Heart left ventricle (tissue), 16 donors: ENCODE measurements at places on chromosomes 4 and X. TPM values are rescaled to one million over a fixed set of nuclear protein-coding genes. Genes with fewer than 3 reads are reported as not detected.

The ITGB1BP2 gene
- total RNA-seq: 96.6 TPM

The PCDH10 gene
- total RNA-seq: 0.09 TPM

The NPNT gene
- 4.4 TPM for total RNA-seq

The GDI1 gene
- 73.6 TPM for total RNA-seq

The SRPX gene
- total RNA-seq: 59.3 TPM

The FDCSP gene
- not detected for total RNA-seq

The FAT1 gene
- 101 TPM for total RNA-seq

The STPG2 gene
- total RNA-seq: 0.22 TPM

The SGMS2 gene
- total RNA-seq: 42.6 TPM
